ENCODE measurements at places on chromosomes 12 and 14. TPM values are rescaled to one million over a fixed set of nuclear protein-coding genes. Genes with fewer than 3 reads are reported as not detected.

The KIF5A gene
- 0.22 TPM for total RNA-seq

The P2RX2 gene
- not detected for total RNA-seq

The GPX2 gene
- not detected for total RNA-seq

The LRRC43 gene
- total RNA-seq, result 0.43 TPM

The PLEK2 gene
- 0.40 TPM for total RNA-seq

The COA8 gene
- total RNA-seq, result 43.8 TPM

GRCh38 chr14:102926104-102926503 lies 3.6 kb downstream of the AMN start:
- DNase-seq, result no peak

DNA sequence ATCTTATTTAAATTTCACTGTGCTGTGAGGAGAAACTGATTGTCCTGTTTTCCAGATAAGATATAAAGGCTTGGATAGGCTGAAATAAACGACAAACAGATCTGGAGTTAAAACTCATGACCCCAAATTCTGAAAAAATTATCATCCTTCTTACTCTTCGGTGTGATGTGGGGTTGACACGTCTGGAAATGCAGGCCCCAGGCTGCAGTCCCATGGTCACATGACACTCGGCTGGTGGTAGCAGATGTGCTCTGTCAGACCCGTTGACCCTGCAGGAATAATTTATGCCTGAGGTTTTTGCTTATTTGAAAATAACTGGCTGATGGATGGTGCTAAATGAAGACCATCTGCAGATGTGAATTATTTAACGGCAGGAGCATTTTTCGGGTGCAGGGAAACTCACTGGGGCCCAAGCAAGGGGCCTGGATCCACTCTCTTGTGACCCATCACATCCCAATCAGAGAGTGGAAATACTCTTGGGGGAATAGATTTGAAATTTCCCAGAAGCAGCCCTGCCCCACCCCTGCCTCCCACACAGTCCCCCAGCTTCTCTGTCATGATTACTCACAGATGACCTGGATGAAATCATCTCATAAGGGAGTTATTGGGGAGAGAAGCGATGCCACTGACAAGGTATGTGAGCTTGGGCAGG lies 47.7 kb upstream of the CMKLR1 start:
- DNase-seq, result no peak

DNA sequence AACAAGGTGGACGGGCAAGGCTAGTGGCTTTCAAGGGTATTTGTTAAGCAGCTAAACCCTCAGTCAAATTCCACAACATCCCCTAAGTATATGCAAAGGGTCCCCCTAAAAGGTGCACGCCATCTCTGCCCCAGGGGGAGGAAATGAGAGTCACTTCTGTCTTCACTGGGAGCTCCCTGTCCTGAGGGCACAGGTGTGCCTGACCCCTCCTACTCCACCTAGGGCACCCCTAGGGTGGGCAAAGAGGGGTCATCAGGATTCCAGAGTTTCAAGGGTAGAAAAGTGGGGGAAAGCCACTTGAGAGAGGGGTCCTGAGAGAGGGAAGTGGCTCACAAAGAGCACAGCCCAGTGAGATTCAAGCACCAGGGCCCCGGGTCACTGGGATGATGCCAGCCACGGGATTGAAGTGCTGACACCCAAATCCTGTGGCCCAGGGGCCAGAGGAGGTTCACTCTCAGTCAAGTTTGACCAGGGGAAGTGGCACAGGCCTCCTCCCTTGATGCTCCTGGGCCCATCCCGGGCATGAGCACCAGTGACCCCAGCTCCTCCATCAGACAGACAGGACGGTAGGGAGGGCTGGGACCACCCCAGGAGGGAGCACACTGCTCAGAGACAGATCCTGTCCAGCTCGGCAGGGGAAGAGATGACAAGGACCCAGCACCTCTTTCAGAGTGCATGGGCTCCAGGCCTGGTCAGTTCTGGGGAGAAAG lies 82.3 kb upstream of the BCL11B start:
- DNase-seq, result no peak

DNA sequence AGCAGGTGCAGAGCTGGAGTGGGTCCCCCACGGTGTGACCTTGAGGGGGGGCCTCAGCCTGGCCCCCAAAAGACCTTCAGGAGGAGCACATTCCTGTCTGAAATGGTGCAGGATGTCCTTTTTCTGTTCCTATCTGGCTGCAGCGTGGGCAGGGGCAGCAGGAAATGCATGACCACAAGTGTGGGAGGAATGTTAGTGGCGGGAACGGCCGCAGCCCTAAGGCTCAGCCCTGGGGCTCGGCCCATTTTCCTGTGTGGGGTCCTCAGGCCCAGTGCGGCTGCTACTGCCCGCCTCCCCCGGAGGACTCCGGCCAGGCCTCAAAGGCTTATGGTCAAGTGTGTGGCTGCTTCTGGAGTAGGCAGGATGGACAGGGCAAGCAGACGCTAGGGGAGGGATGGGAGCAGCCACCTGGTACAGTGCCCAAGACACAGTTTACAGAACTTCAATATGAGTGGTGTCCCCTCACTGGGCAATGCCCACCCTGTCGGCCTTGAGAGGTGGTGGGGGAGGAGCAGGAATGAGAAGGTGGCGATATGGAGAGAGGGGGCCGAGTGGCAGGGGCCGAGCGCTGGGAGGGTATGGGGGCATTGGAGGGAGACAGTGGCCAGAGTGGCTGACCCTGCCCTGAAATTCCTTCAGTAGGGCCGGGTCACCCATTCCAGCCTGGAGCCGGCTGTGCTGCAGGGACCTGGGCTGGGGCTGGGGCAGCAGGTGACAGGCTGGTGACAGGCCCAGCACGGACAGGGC lies 137.4 kb downstream of the CALM1 start:
- no peak for DNase-seq

DNA sequence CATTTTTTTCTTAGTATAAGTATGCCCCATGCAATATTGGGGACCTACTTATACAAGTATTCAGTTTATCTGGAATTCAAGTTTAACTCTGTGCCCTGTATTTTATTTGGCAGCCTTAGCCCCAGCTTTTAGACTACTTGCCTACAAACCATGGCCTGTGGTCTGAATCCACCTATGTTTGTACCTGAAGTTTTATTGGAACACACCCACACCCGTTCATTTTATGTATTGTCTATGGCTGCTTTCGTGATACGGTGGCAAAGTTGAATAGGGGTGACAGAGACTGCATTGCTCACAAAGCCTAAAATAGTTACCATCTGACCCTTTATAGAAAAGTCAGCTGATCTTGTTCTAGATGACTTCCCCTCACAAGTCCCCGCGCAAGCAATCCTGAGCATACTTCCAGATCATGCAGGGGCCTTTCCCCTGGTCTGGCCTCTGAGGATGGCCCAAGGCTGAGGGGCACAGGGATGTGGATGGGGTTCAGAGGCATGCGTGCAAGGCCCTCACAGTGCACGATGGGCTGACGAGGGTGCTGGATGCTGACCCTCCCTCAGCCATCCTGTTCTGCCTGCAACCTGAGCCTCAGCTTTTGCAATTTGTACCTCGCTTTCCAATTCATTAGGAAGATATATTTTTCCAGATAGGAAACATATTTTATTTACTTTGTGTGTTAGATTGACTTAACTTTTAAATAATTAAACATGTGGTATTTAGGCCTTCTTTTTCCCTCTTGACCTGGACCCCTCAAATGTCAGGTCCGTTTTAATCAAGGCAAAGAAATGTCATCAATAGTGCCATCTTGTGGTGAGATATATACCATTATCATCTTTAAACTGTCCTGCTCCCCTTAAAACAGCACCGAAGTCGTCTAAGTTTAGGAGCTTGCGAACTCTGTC lies 527.3 kb upstream of the CCDC196 start:
- DNase-seq, result no peak

DNA sequence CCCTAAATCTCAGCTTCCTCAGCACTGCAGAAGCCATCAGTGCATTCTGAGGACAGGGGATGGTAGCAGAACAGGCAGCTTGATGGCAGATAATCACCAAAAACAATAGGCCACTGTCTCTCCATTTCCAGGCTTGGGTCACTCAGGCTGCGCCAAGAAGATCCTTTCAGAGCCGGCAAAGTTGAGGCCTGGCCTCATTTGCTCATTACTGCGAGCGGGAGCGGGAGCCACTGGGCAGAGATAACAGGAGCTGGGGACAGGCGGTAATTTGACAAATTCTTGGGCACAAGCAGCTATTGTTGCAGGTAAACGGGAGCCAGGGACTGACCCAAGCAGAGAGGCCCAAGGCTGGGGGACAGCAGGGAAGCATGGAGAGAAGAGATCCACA lies 2.1 kb downstream of the MSI1 start:
- no peak for DNase-seq

- no peak for DNase-seq
Observed at GRCh38 chr12:2794191-2794735, 507 bp upstream of the FKBP4 start.

DNA sequence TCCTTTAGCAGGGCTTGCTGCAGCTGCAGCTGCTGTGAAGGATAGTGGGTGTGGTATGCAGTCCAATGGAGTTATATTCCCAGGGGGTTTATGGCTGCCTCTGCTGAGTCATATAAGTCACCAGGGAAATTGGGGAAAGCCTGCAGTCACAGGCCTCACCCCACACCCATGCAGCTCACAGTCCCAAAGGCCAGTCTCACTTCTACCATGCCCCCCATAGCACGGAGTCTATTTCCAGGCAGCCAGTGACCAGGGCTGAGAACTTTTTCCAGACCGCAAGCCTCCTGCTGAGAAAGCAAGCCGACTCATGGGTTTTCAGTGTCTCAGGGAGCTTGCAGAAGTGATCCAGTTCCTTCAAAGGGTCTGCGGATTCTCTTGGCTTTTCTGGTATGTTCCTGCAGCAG lies 322.4 kb upstream of the CLEC14A start:
- no peak for DNase-seq

DNA sequence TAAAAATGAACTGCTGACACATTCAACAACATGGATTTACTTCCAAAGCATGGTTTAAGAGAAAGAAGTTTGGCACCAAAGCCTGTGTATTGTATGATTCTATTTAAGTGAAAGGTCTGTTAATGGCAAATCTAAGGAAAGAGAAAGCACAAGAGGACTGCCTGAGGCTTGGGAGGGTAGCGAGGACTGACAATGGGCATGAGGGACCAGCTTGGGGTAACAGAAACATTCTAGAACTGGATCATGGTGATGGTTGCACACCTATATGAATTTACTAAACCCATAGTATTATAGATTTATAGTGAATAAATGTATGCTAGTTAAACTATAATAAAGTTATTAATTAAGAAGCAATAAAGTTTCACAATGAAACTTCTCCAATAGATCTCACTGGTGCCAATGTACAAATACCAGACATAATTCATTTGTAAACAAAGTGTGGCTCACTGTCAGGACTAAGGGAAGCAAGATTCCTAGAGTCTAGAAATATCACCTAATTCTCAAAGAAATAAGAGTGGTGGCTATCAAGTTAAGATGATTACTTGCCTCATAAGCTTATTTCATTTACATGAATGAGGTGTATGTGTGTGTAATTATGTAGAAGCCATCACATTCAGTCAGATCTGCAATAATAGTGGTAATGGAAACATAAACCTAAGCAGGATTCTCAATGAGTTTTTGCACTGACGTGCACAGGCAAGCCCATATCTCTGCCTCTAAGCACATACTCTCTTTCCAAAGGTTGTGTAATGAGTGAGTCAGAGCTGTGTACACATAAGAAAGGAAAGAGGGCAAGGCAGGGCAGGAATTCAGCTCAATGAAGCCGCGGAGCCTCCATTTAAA lies 353.4 kb downstream of the KCNH5 start:
- no peak for DNase-seq

GRCh38 chr14:98945611-98946570 lies 326.1 kb downstream of the BCL11B start:
- DNase-seq, result peak; percentile 35

DNA sequence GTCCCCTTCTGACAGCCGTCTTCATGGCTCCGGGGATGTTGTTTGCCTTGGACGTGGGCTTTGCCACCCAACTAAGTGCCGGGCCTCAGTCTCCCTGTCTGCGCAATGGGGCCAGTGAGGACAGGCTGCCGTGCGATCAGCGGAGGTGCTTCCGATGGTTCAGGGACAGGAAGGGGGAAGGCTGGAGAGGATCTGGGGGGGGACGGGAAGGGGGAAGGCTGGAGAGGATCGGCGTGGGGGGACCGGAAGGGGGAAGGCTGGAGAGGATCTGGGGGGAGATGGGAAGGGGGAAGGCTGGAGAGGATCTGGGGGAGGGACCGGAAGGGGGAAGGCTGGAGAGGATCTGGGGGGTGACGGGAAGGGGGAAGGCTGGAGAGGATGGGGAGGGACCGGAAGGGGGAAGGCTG lies 3.4 kb downstream of the MMP17 start:
- DNase-seq, result no peak

DNA sequence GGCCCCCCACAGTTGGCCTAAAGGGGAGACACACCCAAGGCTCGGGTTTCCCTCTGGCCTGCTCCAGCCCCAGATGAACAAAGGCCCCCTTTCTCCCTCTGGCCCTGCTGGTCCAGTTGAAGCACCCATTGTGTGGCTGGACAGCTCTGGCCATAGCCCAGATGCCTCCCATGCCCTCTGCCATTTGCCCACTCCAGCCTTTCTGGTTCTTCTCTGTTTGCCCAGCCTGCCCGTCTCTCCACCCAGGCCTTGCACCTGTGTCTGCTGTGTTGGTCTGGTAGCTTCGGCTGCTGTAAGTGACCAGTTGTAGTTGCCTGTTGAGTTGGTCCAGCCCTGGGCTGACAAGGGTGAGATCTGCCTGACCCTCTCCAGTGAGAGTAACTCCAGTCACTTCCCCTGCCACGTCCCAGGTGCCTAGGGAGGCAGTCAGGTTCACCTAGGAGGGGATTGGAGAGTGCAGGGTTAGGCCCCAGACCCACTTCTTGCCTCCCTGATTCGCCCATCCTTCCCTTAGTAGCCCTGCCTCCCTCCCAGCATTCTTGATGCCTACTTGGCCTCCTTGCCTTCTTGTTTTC lies 3.0 kb downstream of the B4GALNT1 start:
- DNase-seq, result peak; percentile 68

DNA sequence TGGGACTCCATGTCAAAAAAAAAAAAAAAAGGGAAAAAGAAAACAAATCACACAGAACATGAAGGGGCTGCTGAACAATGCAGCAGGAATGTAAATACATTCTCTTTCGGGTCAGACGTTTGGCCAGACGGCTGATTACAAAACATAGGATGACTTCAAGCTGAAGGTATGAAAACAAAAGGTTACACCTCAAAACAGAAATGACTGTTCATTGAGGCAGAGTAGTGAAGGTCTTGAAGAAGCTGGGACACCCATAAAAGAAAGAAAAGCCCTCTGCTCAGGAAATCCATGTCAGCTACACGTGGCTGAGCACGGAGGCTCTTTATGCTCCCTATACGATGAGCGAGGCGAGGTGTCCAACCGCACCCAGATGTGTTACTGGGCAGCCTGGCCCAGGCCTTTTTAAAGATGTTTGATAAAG lies 37.7 kb downstream of the FGD4 start:
- no peak for DNase-seq

DNA sequence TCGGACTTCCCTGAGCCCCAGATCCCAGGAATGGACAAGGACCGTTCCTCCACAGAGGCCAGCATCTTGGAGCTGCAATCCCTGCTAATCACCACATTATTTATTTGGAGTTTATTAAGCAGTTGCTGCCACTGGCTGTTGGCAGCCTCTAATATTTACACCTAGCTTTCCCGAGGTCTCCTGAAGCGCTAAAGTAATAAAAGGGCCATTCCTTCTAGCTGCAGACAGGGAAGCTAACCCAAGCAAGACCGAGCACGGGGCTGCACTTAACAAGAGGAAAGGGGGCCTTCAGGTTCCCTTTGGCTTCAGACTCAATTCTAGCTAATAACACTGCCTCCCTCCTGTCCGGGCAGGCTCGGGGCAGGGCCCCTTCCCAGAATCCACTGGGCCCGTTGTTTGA lies 63.7 kb downstream of the BCL11B start:
- DNase-seq, result no peak

Data from cardiac septum (tissue), 1 donor.